ENCODE measurements at places on chromosomes 1 and 21.

- no peak for DNase-seq
Observed at GRCh38 chr1:214658785-214659184, 55.8 kb downstream of the CENPF start.

- no peak for DNase-seq
Observed at GRCh38 chr21:15408089-15408488, 321.7 kb upstream of the USP25 start.

- no peak for DNase-seq
Observed at GRCh38 chr1:109919303-109919702, 8.7 kb downstream of the CSF1 start.

DNA sequence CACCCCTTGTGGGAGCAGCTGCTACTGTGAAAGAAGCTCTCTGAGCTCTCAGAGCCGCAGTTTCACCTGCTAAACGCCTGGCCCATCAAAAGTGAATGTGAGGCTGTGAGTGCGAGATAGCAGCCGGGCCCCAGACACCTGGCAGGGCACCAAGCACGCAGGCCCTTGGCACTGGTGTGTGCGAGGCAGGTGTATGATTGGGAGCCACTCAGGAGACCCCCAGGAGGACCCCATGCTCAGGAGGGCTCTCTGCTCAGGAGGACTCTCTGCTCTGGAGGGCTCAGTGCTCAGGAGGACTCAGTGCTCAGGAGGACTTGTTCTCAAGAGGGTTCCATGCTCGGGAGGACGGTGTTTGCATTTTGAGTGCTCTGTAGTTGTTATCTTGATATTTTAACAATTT is 14.3 kb upstream of the ADARB1 start:
- DNase-seq: no peak

DNA sequence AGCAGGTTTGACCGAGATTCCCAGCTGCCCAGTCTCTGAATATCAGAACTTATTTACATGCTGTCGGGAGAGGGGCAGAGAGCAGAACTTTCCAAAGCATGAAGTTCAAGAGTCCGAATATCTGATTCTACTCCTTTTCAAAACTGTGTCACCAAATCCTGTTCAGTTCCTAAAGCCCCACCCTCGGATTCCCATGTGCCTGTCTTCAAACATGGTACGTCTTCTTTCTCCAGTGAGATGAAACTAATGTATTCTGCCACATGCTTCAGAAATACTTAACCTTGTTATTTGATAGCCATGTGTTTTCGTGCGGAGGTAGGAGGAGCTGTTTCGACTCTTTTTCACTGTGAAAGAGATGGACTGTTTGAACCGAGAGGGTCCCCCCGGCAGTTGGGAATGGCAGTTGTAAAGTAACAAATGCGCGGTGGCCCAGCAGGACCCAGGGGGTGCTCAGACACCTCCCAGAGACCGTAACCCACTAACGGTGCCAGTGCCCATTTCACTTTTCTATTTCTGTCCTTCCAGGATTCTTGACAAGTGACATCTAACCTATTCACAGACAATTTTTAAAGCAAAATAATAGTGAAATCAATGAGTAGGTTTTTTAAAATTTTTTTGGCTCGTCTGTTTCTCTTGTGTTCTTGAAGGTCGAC is 67.2 kb downstream of the ZBTB18 start:
- no peak for DNase-seq

DNA sequence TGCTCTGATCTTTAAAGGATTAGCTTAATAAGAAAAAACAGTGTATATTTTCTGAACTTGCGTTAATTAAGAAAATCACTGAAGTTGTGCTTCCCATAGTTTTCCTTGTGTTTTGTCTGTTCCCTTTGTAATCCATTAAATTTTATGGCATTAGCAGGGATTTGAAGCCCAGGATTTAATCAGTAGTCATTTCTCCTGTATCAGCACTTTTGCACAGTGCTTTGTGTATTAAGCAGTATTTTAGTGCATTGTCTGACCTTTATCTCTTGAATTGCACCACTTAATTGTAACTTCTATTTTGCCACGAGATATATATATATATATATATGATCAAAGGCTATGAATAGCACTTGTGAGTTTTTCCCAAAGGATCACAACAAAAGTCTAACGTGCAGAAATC is 133.7 kb downstream of the S1PR1 start:
- no peak for DNase-seq

- DNase-seq: no peak
Observed at GRCh38 chr1:193629875-193630274, 443.5 kb upstream of the B3GALT2 start.

DNA sequence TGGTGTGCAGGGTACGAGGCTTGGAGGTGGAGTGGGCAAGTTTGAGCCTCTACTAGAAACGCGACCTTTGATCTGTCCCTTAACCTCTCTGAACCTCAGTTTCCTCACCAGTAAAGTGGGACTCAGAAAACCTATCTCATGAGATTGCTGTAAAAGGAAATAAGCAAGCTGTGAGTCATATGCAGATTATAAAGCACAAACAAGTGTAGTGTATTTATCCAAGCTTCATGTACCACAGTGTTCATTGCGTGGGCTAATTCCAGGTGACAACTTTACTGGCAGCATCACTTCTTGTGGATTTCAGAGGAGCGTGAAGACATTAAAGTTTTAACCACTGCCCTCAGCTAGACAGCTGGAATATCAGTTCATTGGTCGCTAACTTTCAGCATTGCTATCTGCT is 44.4 kb downstream of the ZNF697 start:
- no peak for DNase-seq

All from activated gamma-delta T cell (primary cell).